HCT116 (cell line): ENCODE measurements at places on chromosomes 6 and 20. TPM values are rescaled to one million over a fixed set of nuclear protein-coding genes. Genes with fewer than 3 reads are reported as not detected.

GRCh38 chr20:50579511-50579910 lies 69.3 kb downstream of the PTPN1 start:
- peaks cover 39% of the 10 kb centered on the region for H3K36me3 ChIP-seq
- H3K4me1 ChIP-seq: peaks cover 7% of the 10 kb centered on the region; the same call in 1 of the 2 replicates
- no peak overlapping the region for H3K4me3 ChIP-seq

Gene WFDC5
- total RNA-seq: not detected

Gene DNMT3B
- 22.2 TPM for total RNA-seq

- no peaks in the 10 kb centered on the region for H3K27me3 ChIP-seq
- no peaks in the 10 kb centered on the region for H3K4me1 ChIP-seq
- no peak overlapping the region for H3K4me3 ChIP-seq
- H3K36me3 ChIP-seq: 0 out of 2 replicates have a peak, but pooled peaks cover 9% of the 10 kb centered on the region
- DNase-seq: no peak
- H3K27ac ChIP-seq: no peak overlapping the region
Measured at GRCh38 chr20:46350201-46350985, 42.1 kb upstream of the CDH22 start.

- DNase-seq: no peak
- H3K4me3 ChIP-seq: no peak overlapping the region
- H3K4me1 ChIP-seq: no peaks in the 10 kb centered on the region
- H3K27ac ChIP-seq: no peak overlapping the region
- no peaks in the 10 kb centered on the region for H3K27me3 ChIP-seq
- H3K36me3 ChIP-seq: no peaks in the 10 kb centered on the region; the same call in 1 of the 2 replicates
Measured at GRCh38 chr20:34791289-34792020, 34.0 kb downstream of the NCOA6 start.

Gene SLC4A11
- total RNA-seq: 22.7 TPM

Gene CDH4
- total RNA-seq: not detected

Gene NMBR
- total RNA-seq: not detected

DNA sequence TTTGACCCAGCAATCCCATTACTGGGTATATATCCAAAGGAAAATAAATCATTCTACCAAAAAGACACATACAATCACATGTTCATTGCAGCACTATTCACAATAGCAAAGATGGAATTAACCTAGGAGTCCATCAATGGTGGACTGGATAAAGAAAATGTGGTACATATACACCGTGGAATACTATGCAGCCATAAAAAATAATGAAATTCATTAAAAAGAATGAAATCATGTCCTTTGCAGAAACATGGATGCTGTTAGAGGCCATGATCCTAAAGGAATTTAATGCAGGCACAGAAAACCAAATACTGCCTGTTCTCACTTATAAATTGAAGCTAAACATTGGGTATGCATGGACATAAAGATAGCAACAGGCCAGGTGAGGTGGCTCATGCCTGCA lies 61.9 kb upstream of the BMP6 start:
- H3K4me3 ChIP-seq: no peak overlapping the region
- no peaks in the 10 kb centered on the region for H3K36me3 ChIP-seq
- no peaks in the 10 kb centered on the region for H3K27me3 ChIP-seq
- no peak overlapping the region for H3K27ac ChIP-seq
- DNase-seq: no peak

Gene LY6G6D
- not detected for total RNA-seq

Gene FAM162B
- not detected for total RNA-seq

DNA sequence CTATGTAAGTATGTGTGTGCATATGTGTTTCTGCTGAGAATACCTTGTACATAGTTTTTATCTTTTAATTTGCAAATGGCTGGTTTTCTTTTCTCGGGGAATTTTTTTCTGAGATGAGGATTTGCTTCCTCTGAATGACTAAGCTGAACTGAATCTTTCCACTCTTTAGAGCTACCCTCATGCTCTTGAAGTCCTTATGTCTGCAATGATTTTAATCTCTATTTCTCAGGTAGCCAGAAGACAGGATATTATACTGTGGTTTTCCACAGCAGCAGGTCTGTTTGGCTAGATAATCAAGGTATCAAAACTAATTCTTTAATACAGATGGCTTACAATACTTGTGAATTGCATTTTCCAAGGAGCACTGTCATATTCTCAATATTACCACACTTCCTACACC lies 114.7 kb downstream of the PLCB1 start:
- no peak overlapping the region for H3K27ac ChIP-seq
- H3K27me3 ChIP-seq: no peaks in the 10 kb centered on the region
- no peaks in the 10 kb centered on the region for H3K4me1 ChIP-seq
- H3K4me3 ChIP-seq: no peak overlapping the region

DNA sequence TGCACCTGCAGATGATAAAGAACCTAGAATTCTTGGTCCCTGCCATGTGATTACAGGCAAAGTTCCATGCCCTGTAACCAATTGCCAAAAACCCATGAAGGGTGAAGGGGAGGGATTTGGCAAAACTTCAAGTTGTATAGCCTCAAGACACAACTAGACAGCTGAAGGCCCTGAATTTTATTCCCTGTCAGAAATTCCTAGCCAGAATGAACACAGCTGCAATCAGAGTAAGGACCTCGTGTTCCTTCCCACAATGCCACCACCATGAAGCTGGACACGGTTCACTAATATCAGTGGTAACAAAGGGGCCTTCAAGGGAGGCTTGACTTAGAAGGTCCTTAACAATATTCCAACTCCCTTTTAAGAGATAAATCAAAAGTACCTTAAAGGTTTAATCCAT lies 22.5 kb upstream of the IRAK1BP1 start:
- no peak overlapping the region for H3K27ac ChIP-seq
- no peaks in the 10 kb centered on the region for H3K27me3 ChIP-seq

DNA sequence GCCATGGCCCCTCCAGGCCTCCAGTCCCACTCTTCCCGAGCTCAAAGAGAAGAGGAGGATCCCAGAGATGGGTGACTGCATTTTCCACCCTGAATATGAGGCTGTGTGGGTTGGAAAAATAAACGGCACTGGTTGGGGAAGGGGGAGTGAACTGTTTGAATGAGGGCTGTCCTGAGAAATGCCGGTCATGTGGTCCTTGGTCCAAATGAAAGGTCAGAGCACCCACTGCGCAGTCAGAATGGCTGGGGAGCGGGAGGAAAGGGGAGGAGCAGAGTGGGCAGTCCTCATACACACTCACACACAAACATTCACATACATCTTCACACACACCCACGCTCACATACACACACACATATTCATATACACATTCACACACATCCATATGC lies 83.1 kb downstream of the MRPL14 start:
- H3K4me3 ChIP-seq: no peak overlapping the region
- H3K4me1 ChIP-seq: peaks cover 46% of the 10 kb centered on the region
- no peak for DNase-seq
- no peaks in the 10 kb centered on the region for H3K27me3 ChIP-seq
